Activated naive CD8-positive, alpha-beta T cell treated with anti-CD3 and anti-CD28 coated beads, Interleukin-2, amount 50 U/mL, for 24 hours (primary cell): ENCODE measurements at places on chromosomes 5 and 9.

- no peak overlapping the region for H3K4me3 ChIP-seq
- H3K27ac ChIP-seq, result no peak overlapping the region
- no peak for DNase-seq
- no peaks in the 10 kb centered on the region for H3K36me3 ChIP-seq
- no peaks in the 10 kb centered on the region for H3K4me1 ChIP-seq
Observed at GRCh38 chr5:143874312-143874711, 62.4 kb downstream of the HMHB1 start.

DNA sequence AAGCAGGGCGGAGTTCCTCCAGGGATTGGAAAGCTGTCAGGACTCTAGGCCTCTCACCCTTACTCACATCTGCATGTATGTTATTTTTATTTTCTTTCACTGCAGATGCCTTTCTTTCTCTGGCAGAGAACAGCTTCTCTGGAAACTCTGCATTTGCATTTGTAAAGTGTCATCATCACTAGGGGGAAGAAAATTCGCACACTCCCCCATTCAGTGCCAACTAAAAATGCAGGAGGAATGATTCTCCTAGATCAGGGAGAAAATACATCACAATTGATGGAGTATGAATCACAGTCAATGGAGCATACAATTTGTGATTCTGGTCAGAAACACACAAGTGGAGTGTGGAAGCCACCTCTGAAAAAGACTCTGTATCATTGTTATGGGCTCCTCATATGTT, 351.4 kb upstream of the FTMT start:
- no peak overlapping the region for H3K27ac ChIP-seq
- H3K27me3 ChIP-seq, result no peaks in the 10 kb centered on the region
- H3K36me3 ChIP-seq, result no peaks in the 10 kb centered on the region
- no peaks in the 10 kb centered on the region for H3K4me1 ChIP-seq
- no peak for DNase-seq

GRCh38 chr5:43609752-43610151, 6.8 kb downstream of the NNT start:
- H3K27ac ChIP-seq, result no peak overlapping the region
- H3K4me3 ChIP-seq, result no peak overlapping the region
- no peak for DNase-seq
- H3K4me1 ChIP-seq, result peaks cover 12% of the 10 kb centered on the region
- H3K36me3 ChIP-seq, result peaks cover 45% of the 10 kb centered on the region

GRCh38 chr5:14582797-14583137, 1.2 kb downstream of the OTULINL start:
- H3K27me3 ChIP-seq, result peaks cover 7% of the 10 kb centered on the region
- peak overlapping the region; percentile 77 for H3K4me3 ChIP-seq
- no peak for DNase-seq
- H3K27ac ChIP-seq, result peak overlapping the region; percentile 55
- peaks cover 48% of the 10 kb centered on the region for H3K4me1 ChIP-seq

DNA sequence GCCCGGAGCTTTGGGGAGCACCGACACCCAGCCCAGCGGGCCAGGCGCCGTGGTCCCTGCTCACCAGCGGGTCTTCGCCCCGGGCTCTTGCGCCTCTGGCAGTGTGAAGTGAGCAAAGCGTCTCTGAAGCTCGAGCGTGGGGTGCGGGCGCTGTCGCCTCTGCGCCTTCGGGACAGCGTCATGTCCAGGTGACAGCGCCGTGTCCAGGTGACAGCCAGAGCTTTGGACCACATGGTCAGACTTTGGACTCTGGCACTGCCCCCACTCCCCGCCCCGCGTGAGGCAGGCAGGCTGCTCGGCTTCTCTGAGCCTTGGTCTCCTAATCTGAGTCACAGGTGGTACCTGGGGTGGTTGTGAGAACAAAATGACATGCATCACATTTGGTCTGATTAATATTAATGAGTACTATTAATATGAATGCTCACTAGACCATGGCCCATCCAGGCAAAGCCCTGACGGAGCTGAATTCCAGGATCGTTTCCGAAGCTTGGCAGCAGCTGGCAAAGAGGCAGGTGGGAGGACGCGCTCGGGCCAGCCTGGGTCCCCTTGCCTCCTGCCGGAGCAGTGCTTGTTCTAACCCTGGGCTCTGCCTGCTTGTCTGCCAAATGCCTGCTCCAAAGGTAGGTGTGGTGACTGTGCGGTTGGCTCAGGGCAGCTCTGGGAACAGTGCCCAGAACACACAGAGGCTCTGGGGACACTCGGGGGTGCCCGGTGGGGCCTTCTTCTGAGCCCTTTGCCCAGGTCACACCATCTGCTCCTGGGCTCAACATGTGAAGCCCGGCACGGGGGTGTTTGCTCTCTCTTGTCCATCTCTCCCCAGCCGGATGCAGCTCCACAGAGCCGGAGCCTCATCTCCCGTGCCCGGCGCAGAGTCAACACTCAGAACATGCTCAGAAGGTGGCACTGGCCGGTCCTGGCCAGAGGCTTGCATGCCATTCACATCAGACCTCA, 157.1 kb downstream of the OLFM1 start:
- H3K27me3 ChIP-seq, result peaks cover 13% of the 10 kb centered on the region
- no peaks in the 10 kb centered on the region for H3K4me1 ChIP-seq
- DNase-seq, result no peak
- H3K36me3 ChIP-seq, result no peaks in the 10 kb centered on the region

DNA sequence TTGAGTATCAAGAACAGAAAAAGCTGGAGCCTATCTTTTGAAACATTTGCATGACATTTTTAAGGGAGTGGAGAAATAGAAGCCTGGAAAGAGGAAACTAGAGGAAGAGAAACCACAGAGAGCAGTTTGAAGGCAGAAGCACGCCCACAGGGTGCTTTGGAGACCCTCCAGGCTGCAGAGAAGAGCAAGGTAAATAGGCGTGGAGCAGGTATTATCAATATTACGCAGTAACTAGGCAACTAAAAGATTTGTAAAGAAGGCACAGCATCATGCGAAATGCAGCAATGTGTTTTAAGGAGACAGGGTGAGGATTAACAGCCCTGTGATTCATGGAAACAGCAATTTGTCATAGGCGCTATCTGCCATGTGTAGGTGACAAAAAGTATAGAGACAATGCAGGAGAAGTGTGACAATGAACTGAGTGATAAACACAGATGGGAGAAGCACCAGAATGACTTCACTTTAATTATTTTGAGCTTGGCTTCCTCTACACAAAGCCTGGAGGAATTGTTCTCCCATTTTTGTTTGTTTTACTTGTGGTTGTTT, 281.2 kb downstream of the BRINP1 start:
- no peak overlapping the region for H3K27ac ChIP-seq
- H3K36me3 ChIP-seq, result no peaks in the 10 kb centered on the region
- H3K4me1 ChIP-seq, result no peaks in the 10 kb centered on the region
- no peak for DNase-seq

DNA sequence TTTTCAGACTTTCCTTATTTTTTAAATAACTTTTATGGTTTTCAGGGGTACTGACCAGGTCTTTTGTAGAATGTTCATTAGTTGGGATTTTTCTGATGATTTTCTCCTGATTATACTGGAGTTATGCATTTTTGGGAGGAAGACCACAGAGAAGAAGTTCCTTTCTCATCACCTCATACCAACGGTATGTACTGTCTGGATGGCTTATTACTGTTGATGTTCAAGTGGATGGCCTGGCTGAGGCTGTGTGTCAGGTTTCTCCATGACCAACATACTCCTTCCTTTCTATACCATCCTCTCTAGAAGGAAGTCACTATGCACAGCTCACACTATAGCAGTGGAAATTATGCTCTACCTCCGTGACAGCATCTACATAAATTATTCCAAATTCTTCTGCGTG, 71.1 kb upstream of the NR3C1 start:
- no peaks in the 10 kb centered on the region for H3K4me1 ChIP-seq
- DNase-seq, result no peak
- no peak overlapping the region for H3K27ac ChIP-seq
- no peaks in the 10 kb centered on the region for H3K27me3 ChIP-seq
- no peaks in the 10 kb centered on the region for H3K36me3 ChIP-seq

DNA sequence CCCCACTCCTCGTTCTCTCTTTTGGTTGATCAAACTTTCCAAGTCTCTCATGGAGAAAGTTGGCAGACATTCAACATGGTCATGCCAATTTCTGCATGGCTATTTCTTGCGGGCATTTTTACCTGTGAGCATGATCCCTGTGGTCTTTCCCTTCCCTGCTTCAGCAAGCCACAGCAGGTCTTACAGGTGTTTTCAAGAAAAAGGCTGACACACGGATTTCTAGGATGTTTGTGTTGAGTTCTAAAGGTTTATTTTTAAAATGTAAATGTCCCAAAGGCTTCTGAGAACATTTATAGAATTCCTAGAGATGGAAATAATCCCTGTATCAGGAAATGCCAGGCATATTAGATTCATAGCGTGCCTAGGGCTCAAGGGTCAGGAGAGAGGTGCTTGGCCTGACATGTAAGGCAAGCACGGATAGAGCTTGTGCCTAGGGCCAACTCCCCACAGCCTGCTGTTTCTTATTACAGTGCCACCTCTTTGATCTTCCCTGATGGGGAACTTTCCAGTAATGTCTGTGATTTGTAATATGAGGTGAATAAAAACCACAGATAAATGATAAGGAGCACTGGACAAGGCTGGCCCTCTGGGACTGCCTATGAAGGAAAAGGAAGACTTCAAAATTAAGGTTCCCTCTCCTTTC, 79.8 kb downstream of the MUSK start:
- H3K27me3 ChIP-seq, result no peaks in the 10 kb centered on the region
- no peaks in the 10 kb centered on the region for H3K36me3 ChIP-seq
- DNase-seq, result no peak
- H3K4me3 ChIP-seq, result no peak overlapping the region
- H3K27ac ChIP-seq, result no peak overlapping the region

- no peaks in the 10 kb centered on the region for H3K27me3 ChIP-seq
- DNase-seq, result no peak
- H3K36me3 ChIP-seq, result no peaks in the 10 kb centered on the region
- no peak overlapping the region for H3K4me3 ChIP-seq
- H3K27ac ChIP-seq, result no peak overlapping the region
Observed at GRCh38 chr5:52684051-52684450, 103.7 kb upstream of the ITGA1 start.

DNA sequence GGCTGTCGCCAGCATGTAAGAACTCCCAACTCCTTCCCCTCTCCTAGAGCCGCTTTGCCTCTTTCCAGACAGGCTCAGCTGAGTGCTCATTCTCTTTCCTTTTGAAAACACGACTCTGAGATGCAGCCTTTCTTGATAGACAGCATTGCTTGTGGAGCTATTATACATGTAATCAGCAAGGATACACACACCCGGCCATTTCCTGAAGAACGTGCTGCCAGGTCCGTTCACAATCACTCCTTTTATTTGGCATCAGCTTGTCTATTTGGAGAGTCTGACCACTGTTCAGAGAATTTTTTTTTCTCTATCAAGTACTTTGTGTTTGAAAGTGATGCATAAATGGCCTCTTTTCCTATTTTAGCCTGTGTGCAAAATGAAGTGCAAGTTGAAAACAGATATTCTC, 328.7 kb downstream of the MARCHF11 start:
- H3K4me3 ChIP-seq, result no peak overlapping the region
- H3K4me1 ChIP-seq, result no peaks in the 10 kb centered on the region
- H3K36me3 ChIP-seq, result no peaks in the 10 kb centered on the region
- no peaks in the 10 kb centered on the region for H3K27me3 ChIP-seq
- no peak for DNase-seq
- H3K27ac ChIP-seq, result no peak overlapping the region

- no peak overlapping the region for H3K4me3 ChIP-seq
- no peaks in the 10 kb centered on the region for H3K27me3 ChIP-seq
- DNase-seq, result no peak
- no peaks in the 10 kb centered on the region for H3K36me3 ChIP-seq
- H3K4me1 ChIP-seq, result no peaks in the 10 kb centered on the region
- H3K27ac ChIP-seq, result no peak overlapping the region
Observed at GRCh38 chr5:101505891-101506570, 602.9 kb upstream of the ST8SIA4 start.

DNA sequence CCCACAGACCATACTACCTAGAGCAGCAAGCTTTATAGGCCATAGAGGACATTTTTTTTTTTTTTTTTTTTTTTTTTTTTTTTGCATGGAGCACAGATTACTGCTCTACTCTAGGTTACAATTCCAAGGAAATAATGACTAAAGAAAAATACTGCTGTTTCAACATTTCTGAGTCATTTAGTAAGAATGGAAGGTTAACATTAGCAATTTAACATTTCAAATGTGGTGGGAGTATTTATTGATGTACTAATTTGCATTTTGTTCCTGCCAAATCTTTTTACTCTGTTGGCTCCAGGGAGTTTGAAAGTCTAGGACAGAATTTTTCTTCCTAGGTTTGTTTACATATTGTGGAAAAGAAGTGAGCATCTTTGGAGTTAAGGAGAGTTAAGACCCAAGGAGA, 142.1 kb upstream of the CCDC152 start:
- no peaks in the 10 kb centered on the region for H3K4me1 ChIP-seq
- H3K27ac ChIP-seq, result no peak overlapping the region
- DNase-seq, result no peak
- H3K4me3 ChIP-seq, result no peak overlapping the region
- H3K27me3 ChIP-seq, result peaks cover 20% of the 10 kb centered on the region

DNA sequence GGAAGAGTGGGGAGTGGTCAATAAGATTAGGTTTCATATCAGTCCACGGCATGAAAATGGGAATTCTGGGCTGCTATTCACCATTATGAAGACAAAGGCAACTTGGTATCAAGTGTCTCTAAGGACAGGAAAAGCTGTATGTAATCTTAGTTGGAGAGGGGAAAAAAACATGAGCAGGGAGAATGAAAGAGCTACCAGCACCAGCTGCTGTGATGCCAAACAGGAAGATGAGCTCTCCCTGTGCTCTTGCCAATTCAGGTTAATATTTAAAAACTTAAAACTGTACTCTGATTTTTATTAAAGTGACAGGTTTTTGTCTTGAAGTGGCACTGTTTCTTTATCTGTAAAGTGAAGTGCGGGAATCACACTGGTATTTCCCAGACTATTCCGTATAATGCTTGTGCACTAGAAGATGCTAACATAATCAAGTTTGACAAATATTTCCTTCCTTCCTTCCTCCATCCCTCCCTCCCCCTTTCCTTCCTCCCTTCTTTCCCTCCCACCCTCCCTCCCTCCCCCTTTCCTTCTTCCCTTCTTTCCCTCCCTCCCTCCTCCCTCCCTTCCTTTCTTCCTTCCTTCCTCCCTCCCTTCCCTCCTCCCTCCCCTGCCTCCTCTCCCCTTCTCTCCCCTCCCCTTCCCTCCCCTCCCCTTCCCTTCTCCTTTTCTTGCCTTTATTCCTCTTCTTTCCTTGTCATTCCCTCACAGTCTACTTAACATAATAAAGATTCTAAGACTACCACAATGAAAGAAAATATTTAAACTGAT, 1383.0 kb upstream of the C9orf72 start:
- H3K4me3 ChIP-seq, result no peak overlapping the region
- DNase-seq, result no peak
- H3K27ac ChIP-seq, result no peak overlapping the region
- H3K4me1 ChIP-seq, result no peaks in the 10 kb centered on the region
- H3K27me3 ChIP-seq, result no peaks in the 10 kb centered on the region

- H3K4me3 ChIP-seq, result no peak overlapping the region
- peaks cover 48% of the 10 kb centered on the region for H3K27me3 ChIP-seq
- no peak for DNase-seq
- H3K4me1 ChIP-seq, result no peaks in the 10 kb centered on the region
- no peak overlapping the region for H3K27ac ChIP-seq
Observed at GRCh38 chr5:15500325-15501001, 483 bp downstream of the FBXL7 start.

GRCh38 chr9:113581865-113582697, 118.6 kb downstream of the RGS3 start:
- H3K27ac ChIP-seq, result peak overlapping the region; percentile 88
- H3K4me1 ChIP-seq, result peaks cover 92% of the 10 kb centered on the region
- DNase-seq, result peak; percentile 86
- H3K4me3 ChIP-seq, result peak overlapping the region; percentile 83
- peaks cover 43% of the 10 kb centered on the region for H3K36me3 ChIP-seq

- peaks cover 7% of the 10 kb centered on the region for H3K4me1 ChIP-seq
- peaks cover 7% of the 10 kb centered on the region for H3K27me3 ChIP-seq
- H3K4me3 ChIP-seq, result no peak overlapping the region
- no peaks in the 10 kb centered on the region for H3K36me3 ChIP-seq
- no peak overlapping the region for H3K27ac ChIP-seq
Observed at GRCh38 chr5:74183041-74183440, 457.5 kb downstream of the ENC1 start.
